ENCODE measurements at places on chromosomes 7 and 10. TPM values are rescaled to one million over a fixed set of nuclear protein-coding genes. Genes with fewer than 3 reads are reported as not detected.

GRCh38 chr7:106063024-106063423 is 49.1 kb downstream of the SYPL1 start:
- DNase-seq, result no peak

DNA sequence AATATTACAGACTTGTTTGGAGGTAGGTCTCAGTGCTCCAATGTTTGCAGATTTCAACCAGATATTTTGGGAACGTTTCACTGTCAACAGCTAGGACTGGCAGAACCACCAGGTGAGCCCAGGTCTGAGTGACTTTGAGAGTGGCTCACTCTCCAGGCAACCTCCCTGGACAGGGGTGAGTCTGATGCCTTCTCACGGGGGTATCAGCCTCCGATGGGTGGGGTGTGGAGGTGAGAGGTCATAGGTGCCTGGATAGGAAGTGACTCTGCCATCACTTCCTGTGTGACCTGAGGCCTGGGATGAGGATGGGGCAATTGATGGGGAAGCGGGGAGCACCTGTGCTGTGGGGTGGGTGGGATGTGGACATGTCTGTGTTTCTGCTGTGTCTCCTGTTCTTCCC is 4.6 kb downstream of the AZGP1 start:
- no peak for DNase-seq

The SPDYE5 gene
- not detected for total RNA-seq

The GIMAP8 gene
- total RNA-seq, result 29.2 TPM

The CHCHD1 gene
- 24.8 TPM for total RNA-seq

All from activated naive CD8-positive, alpha-beta T cell treated with anti-CD3 and anti-CD28 coated beads, Interleukin-2, amount 10 ng/mL, durations not matched to agents 7 days and 5 days (primary cell).